A549 treated with GW870086 at 1 μM for 4 hours (cell line): ENCODE measurements at places on chromosomes 6 and 20. TPM values are rescaled to one million over a fixed set of nuclear protein-coding genes. Genes with fewer than 3 reads are reported as not detected.

The FAM184A gene
- not detected in 5 replicates for total RNA-seq

The ADGRF5 gene
- 0.17 TPM in 1 of 5 replicates, not detected in the others for total RNA-seq

The MRAP2 gene
- total RNA-seq: 1.4 to 2.0 TPM (median 1.9 TPM) in 5 replicates

The SLC35D3 gene
- total RNA-seq: 0.05 to 0.09 TPM in 2 of 5 replicates, not detected in the others

The PEX3 gene
- 7.4 to 13.9 TPM (median 12.8 TPM) in 5 replicates for total RNA-seq

The GNAS-AS1 gene
- total RNA-seq: not detected in 5 replicates

The OR2H1 gene
- total RNA-seq: not detected in 5 replicates

The TRIM15 gene
- not detected in 5 replicates for total RNA-seq

The GPSM3 gene
- total RNA-seq: 0.22 to 0.49 TPM (median 0.43 TPM) in 5 replicates

The THBD gene
- 47.1 to 57.7 TPM (median 50.6 TPM) in 5 replicates for total RNA-seq

The BPIFB3 gene
- not detected in 5 replicates for total RNA-seq

The PRRT1 gene
- 0.41 to 0.74 TPM (median 0.62 TPM) in 5 replicates for total RNA-seq

The TP53TG5 gene
- total RNA-seq: not detected in 5 replicates

The DXO gene
- 10.4 to 12.0 TPM (median 11.0 TPM) in 5 replicates for total RNA-seq

The C6orf15 gene
- total RNA-seq: not detected in 5 replicates

The EYA4 gene
- total RNA-seq: 7.8 to 11.4 TPM (median 10.0 TPM) in 5 replicates

The FUCA2 gene
- 50.4 to 58.2 TPM (median 56.5 TPM) in 5 replicates for total RNA-seq

The GSTA2 gene
- total RNA-seq: not detected in 5 replicates

The CD40 gene
- total RNA-seq: 3.3 to 5.7 TPM (median 4.6 TPM) in 5 replicates

The ADAM33 gene
- 0.05 to 0.13 TPM (median 0.07 TPM) in 3 of 5 replicates, not detected in the others for total RNA-seq

The FLRT3 gene
- total RNA-seq: 1.1 to 1.6 TPM (median 1.3 TPM) in 5 replicates

The CYP21A2 gene
- 0.08 TPM in 1 of 5 replicates, not detected in the others for total RNA-seq

The POU3F2 gene
- total RNA-seq: not detected in 5 replicates

The C6orf58 gene
- total RNA-seq: 0.24 to 0.25 TPM in 2 of 5 replicates, not detected in the others

The NRN1 gene
- 0.49 to 0.90 TPM (median 0.66 TPM) in 5 replicates for total RNA-seq

The TMEM74B gene
- total RNA-seq: 1.9 to 3.7 TPM (median 3.3 TPM) in 5 replicates

The RPL7L1 gene
- total RNA-seq: 65.0 to 86.6 TPM (median 65.7 TPM) in 5 replicates

The VGLL2 gene
- total RNA-seq: not detected in 5 replicates

The LPA gene
- 0.03 to 0.13 TPM (median 0.09 TPM) in 5 replicates for total RNA-seq

The TMEM170B gene
- 0.59 to 0.86 TPM (median 0.78 TPM) in 5 replicates for total RNA-seq

The AP5S1 gene
- 13.9 to 18.4 TPM (median 16.8 TPM) in 5 replicates for total RNA-seq

The OR2B6 gene
- 0.14 to 0.32 TPM (median 0.18 TPM) in 3 of 5 replicates, not detected in the others for total RNA-seq

The BFSP1 gene
- total RNA-seq: 3.5 to 4.5 TPM (median 4.0 TPM) in 5 replicates

The EPB41L1 gene
- 59.2 to 87.1 TPM (median 75.8 TPM) in 5 replicates for total RNA-seq

The SLC52A3 gene
- 0.24 to 0.71 TPM (median 0.40 TPM) in 5 replicates for total RNA-seq
